Mesenchymal stem cell (in vitro differentiated cells and primary cell): ENCODE measurements at places on chromosomes 3 and 15.

DNA sequence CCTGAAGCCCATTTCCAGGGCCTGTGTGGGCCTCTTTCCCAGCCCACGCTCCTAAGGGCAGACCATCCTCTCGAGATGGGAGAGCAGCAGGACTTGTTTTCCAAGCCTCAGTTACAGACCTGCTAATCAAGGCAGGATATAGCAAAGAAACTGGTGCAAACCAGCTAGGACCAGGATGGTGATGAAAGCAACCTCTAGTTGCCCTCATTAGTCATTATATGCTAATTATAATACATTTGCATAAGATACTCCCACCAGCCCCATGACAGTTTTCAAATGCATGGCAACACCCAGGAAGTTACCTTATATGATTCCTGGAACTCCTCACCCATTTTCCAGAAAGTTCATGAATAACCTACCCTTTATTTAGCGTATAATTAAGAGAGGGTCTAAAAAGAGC, 34.4 kb upstream of the TRH start:
- DNase-seq, result no peak

DNA sequence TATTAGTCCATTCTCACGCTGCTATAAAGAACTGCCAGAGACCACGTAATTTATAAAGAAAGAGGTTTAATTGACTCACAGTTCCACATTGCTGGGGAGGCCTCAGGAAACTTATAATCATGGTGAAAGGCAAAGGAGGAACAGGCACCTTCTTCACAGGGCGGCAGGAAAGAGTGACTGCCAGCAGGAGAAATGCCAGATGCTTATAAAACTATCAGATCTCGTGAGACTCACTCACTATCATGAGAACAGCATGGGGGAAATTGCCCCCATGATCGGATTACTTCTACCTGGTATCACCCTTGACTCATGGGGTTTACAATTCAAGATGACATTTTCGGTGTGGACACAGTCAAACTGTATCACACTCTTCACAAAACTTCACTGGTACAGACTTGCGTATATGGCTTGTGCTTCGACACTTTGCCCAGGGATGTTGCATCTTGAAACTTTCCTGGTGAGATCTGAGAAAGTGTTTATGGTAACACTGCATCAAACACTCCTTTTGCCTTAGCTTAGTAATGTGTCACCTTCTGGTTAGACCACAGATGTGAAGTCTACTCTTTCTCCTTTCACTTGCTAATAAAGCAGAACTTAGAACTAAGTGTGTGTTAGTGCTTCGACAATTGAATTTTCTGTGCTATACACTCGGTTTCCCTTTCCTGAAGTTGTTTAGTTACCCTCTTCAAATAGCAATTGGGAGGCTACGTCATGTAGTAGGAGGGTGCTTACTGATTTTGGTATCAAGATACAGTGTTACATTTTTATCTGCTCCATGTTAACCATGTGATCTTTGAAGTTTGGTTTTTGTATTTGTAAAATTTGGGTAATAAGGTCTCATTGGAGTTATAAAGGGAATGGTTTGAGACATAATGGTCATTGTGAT, 185.7 kb downstream of the LPP start:
- no peak for DNase-seq

DNA sequence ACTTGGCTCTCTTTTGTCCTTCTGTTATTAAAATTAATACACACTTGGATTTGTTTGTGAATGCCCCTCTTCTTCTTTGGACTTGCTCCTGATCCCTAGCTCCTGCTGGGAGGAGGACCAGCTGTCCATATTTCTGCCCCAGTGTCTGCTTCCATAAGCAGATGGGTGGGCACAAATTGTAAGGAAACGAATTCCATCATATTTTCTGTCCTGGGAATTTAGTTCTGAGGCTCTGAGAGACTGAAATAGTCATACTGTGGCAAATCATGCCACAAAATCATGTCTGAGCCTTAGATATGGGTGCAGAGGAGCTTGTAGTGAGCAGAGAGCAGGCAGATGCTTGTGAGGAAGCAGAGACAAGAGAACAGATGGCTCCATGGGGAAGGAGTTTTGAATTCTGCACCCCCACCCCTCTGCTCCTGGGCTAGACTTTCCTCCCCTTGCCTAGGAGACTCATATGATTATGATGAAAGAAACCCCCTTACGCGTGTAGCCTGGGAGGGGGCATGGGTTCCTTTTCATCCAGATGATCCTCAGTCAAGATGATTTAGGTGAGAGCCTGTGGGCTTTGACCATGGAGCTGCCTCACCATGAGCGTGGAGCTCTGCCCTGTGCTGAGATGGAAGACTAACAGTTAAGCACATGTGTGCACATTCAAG, 50.6 kb downstream of the SV2B start:
- no peak for DNase-seq

GRCh38 chr3:107117922-107118536, 259.2 kb upstream of the CCDC54 start:
- peak; percentile 64 for DNase-seq

DNA sequence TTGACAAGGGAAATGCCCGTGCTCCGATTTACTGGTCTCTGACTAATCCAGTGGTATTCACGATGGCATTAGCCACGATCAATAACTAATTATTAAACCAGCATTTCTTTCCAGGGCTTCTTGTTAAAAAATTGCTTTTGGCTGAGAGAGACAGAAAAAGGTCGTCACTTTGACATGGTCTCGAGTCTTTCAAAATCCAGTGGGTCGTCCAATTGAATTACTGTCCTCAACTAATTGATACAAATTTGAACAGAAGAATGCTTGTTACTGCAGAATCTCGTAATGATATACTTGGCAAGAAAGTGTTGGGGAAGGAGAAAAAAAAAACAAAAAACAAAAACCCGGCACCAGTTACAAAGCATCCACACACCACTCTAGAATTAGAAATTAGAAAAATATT, 318.4 kb downstream of the NR2F2 start:
- no peak for DNase-seq

DNA sequence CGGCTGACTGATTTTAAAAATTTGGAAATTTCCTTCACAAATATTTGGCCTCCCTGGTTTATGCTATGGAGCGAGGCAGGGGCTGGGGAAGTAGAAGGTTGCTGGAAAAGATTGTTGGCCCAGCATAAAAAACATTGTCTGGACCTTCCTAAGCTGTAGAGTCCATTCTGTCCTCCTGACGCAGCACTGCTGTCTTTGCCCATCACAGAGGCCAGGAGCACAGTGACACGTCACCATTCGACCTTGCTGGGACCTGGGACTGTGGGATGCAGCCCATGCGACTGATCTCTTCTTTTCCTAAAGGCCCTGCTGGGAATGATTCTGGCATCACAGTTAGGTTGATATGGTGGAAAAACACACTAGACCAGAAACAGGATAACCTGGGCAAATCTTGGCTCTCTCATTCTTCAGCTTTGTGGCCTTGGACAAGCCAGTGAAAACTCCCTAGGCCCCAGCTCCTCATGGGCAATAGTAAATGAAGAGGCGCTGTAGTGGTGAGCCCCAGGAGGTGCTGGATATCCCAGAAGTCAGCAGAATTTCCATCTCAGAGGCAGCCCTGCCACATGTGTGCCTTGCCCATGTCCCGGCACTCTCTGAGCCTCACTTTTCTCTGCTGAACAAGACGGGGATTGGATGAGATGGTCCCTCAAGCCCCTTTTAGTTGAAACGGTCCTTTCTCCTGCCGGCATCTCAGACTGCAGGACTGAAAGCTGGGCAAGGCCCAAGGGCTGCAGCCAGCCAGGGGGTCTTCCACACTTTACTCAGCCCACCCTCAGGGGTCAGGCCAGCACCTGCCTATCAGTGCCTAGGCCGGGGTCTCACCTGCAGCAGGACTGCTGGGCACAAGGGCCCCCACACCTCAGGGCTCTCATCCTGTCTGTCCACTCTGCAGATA, 69.6 kb downstream of the SENP2 start:
- no peak for DNase-seq

DNA sequence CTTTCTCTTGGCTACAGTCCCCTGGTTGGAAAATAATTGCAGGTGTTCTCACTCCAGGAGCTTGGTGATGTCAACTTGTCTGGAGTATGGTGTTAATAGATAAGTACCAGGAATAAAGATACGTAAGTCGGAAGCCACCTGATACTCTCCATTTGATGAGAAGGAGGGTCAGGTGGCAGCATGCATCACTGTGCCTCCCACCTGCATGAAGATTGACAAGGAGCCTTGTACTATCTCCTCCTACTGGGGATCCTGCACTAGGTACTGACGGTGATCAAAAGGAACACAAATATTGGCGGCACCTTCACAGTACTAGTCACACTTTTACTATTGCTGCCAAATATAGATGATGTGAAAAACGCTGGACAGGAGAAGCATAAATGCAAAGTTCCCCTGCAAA, 32.6 kb upstream of the GABRB3 start:
- DNase-seq, result no peak

DNA sequence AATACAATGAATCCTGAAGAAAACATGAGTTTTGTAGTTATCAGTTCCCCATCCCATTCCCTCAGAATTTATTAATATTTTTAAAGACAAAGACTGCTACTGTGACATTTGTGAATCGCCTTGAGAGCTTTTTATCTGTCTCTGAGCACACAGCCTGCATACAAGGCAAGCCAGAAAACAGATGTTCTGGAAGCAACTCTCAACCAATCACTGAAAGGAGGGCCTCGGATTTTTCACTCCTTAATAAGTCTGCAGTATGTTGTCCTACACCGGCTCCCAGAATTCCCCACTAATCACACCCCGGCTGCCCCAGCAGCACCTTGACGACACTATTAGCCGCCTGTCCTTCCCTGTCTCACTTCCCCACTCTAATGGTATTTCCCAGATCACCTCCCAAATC, 138.5 kb downstream of the ZNF621 start:
- DNase-seq, result no peak

DNA sequence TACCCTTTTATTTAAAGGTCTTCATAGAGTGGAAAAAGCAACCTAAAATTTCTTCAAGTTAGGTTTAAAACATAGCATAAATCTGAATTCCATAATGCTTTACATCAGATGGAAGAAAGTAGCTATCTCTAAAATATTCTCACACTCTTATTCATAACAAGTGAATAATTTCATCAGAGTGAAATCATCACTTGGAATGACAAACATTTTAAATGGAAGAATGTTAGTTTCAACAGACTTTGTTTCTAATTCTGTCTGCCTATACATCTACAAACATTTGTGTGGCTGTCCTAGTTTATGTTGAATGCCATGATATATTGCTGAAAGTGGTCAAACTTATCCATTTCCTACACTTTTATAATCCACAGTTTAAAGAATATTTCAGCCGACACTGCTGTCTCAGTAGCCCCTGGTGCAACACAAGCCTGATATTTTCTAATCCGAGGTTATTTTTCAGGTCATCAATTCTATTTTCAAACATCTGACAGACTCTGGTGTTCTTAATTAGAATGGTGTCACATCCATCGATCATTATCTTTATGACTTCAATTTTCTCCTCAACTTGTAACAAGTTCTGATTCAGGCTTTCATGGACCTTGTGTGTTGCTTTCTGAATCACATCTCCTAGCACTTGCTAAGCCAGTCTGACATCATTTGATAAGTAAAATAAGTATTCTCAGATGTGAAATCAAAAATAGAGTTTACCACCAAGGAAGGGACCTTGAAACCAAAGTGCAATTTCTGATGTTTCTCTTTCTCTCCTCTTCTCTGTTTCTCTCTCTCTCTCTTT, 17.1 kb upstream of the CNTN3 start:
- no peak for DNase-seq

GRCh38 chr3:61464518-61465140, 96.7 kb upstream of the PTPRG start:
- peak; percentile 31 for DNase-seq

GRCh38 chr3:63877737-63878393, 14.2 kb downstream of the ATXN7 start:
- peak; percentile 14 for DNase-seq

- peak; percentile 20 for DNase-seq
Observed at GRCh38 chr3:15521573-15521965, at the start of gene COLQ. Gene COLQ, minus strand, starts transcription at chr3:15521706. Its CDS starts 81 bp downstream, at chr3:15521625.

- no peak for DNase-seq
Observed at GRCh38 chr3:54899273-54899672, 28.6 kb downstream of the LRTM1 start.

DNA sequence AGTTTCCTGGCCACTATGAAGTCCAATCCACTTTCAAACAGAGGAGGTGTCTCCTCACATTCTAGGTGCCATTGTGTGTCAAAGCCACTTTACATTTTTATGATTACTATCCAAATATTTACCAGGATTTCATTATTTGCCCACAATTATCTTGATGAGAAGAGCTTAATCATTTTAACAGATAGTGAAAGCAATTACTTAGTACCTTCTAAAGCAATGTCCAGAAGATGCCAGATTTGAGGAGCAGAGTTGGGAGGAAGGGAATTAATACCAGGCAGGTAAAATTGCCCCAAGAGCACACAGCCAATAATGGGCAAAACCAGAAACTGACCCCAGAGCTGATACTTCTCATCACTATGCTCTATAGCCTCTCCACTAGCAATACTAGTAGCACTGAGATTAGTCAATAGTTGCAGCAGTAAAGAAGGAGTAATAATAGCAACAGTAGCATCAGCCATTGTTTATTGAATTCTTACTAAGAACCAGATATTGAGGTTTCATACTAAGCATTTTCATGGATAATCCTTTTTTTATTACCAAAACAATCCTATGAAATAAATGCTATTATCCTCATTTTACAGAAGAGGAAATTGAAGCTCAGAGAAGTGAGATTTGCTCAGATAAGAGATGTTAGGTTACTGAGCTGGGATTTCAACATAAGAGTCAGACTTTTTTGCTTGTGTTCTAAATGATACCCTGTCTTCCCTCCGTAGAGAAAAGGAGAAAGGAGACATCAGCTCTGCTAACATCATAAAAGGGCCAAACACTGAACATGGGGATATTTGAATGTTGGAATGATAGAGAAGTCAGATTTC, 509.3 kb upstream of the CFAP20DC start:
- DNase-seq, result no peak

DNA sequence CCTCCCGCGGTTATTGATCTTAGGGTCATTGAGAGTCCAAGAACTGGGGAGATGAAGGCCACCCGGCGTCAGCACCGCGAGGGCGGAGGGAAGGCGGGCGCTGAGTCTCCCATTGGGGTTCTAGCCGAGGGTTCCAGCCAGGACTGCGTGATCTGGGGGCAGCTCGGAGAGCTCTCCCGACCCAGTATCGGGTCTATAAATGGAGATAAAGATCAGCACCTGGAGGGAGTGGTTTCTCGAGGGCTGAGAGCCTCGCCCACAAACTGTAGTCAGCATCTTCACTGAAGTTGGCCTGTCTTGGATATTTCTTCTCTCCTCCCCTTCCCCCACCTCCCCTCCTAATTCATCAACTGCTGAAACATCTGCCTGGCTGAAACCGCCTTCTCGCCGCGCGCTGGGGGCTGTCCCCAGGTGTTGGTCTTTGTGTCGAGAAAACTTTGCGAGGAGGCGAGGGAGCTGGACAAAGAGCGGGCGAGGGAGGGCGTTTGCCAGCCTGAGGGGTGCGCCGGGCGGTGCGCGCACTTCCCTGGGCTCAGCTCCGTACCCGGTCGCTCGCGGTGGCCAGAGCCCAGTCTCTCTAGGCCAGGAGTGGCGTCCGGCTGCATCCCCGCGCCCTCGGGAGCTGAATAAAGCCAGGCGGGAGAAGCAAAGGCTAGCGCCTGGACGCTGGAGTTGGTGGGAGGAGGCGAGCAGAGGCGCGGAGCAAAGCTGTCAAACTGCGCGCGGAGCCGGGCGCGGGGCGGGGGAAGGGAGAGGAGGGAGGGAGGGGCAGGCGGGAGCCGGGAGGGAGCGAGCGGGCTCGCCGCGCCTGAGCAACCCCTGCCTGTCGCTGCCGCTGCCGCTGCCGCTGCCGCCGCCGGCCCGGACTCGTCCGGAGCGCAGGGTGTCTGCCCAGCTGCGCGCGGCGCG, at the start of gene ST8SIA2:
ST8SIA2 (plus strand) TSS at position 811 of the 909 bp plus-strand sequence. CDS start 184 bp downstream, outside the sequence.
- no peak for DNase-seq

- no peak for DNase-seq
Observed at GRCh38 chr3:14154895-14155440, 23.4 kb downstream of the XPC start.
